ENCODE measurements at places on chromosomes 2 and 18.

- no peak for DNase-seq
These were observed 149.2 kb downstream of the TWIST2 start for GRCh38 chr2:238997137-238997390.

- no peak for DNase-seq
These were observed 62.9 kb downstream of the AFTPH start for GRCh38 chr2:64586883-64587481.

- no peak for DNase-seq
These were observed 28.5 kb downstream of the DAPL1 start for GRCh38 chr2:158823486-158824237.

GRCh38 chr2:128834207-128834879, 515.7 kb upstream of the HS6ST1 start:
- no peak for DNase-seq

DNA sequence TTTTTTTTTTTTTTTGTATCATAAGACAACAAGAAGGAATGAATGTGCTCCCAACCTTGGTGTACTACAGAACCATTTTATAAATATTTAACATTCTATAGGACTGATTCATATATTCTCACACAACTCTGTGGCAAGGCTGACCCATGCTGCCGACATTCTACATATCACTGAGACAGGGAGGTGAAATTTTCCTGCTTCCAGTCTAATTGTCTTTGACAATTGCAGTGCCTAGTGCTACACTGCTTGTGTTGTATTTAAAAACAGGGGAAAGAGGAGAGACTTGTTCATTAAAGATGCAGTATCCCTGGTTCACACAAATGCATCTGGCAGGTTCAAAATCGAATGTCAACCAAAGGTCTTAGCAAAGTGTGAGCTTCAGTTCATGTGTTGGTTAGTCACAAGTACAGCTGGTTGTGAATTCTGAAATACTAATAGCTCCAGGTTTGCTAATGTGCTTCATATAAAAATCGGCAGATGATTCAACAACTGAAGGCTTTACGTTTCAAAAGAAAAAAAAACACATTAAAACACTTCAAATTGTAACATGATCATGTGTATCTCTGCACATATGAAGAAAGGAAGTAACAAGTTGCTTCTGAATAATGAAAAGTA, 130.8 kb downstream of the FIGN start:
- no peak for DNase-seq

DNA sequence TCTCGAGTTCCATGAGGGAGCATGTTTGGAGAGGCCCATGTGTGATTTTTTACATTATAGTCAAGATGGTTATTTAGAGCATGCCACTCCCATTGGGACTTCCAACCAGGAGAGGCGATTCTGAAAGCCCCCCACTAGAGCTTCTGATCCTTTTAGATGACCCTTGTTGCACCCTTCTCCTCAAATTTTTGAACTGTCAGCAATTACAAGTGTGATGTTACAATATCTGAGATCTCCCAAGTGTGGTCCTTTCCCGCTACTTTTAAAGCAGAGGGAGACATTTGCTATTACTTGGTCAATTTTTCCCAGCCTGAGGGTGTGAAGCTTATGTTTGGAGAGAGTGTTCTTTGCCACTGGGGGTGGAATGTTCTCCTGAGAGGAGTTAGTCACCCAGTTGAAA, 16.7 kb upstream of the PTH2R start:
- no peak for DNase-seq

DNA sequence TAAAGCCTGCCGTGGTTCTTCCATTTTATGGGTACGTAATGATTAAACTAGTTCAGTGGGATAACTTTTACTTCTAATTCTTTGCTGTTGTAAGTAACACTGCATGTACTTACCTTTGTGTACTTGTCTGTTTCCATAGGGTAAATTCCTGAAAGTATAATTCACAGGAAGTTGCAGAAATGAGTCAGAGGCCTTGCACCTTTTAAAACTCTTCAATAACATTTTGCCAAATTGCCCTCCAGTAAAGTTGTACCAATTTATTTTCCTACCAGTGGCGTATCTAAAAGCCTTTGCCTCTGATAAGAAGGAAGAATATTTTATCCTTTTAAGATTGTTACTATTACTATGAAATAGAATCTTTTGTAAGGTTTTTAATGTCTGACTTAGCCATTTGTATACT, 65.1 kb downstream of the CAB39 start:
- no peak for DNase-seq

- DNase-seq = no peak
These were observed 980.1 kb upstream of the POU3F3 start for GRCh38 chr2:103873716-103874351.

DNA sequence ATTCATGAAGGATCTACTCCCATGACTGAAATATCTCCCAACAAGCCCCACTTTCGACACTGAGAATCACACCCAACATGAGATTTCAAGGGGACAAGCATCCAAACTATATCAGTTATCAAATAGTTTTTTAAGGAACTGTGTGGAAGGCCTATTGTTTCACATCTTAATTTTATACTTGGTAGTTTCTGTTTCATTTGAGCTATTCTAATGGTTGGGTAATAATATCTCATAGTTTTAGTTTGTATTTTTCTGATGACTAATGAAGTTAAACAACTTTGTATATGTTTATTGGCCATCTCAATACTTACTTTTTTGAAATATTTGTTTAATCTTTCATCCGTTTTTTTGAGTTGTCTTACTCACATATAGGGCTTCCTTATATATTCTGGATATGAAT, 135.0 kb downstream of the SCG2 start:
- no peak for DNase-seq

DNA sequence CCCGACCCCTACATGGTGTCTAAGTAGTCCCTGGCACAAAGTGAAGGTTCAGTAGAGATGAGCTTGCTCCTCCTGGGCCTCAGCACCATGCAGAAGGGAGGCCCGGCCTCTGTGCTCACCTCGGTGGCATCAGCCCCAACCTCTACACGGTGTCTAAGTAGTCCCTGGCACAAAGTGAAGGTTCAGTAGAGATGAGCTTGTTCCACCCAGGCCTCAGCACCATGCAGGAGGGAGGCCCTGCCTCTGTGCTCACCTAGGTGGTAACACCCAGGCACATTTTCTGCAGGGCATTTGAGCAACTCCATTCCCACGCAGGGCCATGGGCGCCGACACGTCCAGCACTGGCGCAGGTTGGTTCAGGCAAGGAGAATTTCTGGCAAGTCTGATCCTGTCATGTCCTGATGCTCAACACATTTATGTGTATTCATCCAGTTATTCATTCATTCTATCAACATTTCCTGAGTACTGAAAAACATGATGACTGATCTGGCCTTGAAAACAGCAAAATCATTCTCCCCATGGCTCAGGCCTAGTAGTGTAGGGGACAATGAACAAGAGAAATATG, 408.2 kb upstream of the MYT1L start:
- DNase-seq = no peak

GRCh38 chr2:240932001-240932723, 26.0 kb downstream of the CROCC2 start:
- peak; percentile 9 for DNase-seq

DNA sequence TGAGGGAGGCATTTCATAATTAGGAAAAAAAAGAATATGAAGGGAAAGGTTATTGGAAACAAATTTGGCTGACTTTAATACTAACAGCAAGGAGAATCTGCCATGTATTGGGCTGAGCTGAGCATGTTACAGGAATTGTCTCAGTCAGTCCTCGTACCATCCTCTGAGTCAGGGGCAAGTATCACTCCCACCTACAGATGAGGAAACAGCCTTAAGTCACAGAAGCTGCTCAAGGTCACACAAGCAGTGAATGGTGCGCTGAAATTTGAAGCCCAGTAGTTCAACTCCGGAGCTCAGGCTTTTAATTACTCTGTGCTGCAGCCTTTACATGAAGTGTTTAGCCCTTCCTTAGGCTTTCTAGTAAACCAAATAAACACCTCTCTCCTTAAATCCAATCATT, 17.3 kb downstream of the PROKR1 start:
- DNase-seq = no peak

DNA sequence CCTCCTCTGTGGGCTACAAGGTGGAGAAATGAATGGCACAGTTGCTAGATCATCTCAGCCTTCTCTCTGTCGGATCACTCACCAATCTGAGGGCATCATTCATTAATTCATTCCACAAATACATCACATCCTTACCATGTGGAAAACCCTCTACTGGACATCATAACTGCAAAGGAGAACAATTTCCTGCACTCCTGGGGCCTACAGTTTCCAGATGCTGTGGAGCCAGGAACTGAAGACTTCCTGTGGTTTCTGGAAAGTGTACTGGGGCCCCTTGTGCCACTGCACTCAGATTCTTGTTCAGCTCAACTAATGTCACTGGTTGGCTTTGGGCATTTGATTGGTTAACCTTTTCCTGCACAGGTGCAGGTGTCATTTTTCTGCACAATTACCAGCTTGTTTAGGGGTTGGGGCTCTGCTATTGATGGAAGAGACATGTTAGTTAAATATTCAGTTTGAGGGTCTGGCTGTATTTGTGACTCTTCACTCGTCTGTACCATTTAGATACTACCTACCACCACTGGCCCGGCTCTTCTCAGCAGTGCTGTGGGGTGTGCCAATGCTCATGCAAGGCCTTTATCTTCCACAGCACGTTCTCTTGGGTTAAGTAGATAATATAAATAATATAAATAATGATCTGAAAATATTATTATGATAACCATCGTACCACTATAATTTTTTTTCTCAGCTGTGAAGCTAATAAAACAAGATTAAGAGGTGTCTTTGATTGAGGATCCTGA, 427.3 kb downstream of the TSN start:
- no peak for DNase-seq

DNA sequence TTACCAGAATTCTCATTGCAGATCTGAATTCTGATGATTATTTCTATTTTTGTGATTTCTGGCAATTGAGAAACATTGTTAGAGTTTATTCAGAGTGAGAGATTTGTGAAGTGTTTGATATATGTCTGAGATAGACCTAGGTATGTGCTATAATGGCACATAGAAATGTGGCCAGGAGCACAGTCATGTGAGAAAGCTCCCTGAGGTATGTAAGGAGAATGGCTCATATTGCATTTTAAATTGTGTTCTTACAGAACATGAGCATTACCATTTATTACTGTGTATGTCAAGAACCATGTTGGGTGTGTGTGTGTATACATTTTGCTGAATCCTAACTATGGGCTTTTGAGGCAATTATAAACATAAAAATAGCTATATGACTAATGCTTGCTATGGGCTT, 101.2 kb downstream of the RAPGEF4 start:
- DNase-seq = no peak

DNA sequence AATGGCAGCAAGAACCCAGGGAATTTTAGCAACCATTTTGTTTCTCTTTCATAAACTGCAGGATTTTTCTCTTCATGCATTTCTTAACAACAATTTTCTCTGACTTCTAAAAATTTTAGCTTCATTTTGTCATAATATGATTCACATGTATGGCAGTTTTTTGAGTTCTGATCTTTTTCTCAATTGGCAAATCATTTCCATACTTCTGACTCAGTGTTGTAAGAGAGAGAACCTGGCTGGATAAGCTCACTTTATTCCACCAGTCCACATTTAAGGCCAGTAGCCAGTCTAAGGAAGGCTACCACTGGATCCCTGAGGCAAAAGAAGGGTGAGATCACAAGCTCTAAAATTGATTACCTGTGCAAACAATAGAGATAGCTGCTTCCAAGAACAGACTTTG, 42.8 kb upstream of the COL3A1 start:
- no peak for DNase-seq

- no peak for DNase-seq
These were observed 1474.0 kb upstream of the TMEFF2 start for GRCh38 chr2:193668557-193669323.

GRCh38 chr18:53629337-53629736, 595.1 kb downstream of the MBD2 start:
- DNase-seq = no peak

GRCh38 chr2:58515827-58516573, 274.9 kb upstream of the FANCL start:
- DNase-seq = no peak

DNA sequence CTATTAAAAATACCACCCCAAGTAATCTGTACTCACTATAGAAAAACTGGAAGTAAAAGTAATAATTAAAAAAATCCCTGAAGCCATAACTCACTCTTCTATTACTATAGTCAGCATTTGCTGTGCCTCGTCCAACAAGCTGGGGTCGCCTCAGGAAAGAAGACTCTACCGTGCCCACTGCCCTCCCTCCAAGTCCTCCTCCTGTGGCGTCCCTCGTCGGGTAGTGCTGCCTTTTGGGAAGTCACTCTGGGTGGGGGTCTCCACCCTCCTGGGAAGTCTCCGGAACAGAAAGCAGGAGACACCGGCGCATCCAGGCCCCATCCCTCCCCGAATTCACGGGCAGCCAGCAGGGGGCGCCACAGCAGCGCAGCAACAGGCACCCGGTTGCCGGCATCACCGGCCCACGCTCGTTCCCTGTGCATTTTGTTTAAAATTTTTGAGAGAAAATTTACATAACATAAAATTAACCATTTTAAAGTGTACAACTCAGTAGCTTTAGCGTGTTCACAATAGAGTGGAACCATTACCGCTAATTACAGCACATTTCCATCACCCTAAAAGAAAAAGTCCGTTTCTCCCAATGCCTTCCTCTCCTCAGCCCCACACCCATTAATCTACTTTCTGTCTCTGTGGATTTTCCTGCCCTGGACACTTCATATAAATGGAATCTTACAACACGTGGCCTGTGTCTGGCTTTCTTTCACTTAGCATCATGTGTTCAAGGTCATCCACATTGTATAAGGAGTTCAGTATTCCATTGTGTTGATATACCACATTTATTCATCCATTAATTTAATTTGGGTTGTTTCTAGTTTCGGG, 62.2 kb downstream of the ADNP2 start:
- DNase-seq = no peak

GRCh38 chr2:172420216-172420615, 7.2 kb upstream of the ITGA6 start:
- DNase-seq = no peak

DNA sequence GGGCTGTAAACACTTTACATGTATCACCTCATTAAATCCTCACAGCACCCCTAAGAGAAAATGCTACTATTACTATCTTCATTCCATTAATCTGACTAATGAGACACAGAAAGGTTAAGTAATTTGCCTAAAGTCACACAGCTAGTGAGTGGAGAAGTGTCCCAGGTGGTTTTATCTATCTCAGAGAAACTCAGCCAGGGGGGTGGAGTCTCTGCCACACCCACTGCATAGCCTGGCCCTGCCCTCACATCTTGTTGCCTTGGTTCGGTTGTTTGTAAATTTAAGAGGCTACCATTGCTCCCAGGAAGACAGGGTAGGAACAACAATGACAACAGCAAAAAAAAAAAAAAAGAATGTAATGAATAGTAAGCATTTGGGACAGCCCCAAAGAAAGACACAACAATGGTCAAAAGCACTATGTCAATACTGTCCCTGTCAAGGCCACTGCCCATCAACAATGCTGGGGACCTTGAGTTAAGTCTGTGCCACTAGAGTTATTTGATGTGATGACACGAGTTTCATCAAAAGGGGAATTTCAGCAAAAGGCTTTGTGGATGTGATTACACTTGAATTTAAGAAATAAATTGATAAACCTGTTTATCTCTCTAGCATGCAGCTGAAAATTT, 17.5 kb downstream of the CYRIA start:
- DNase-seq = no peak

- no peak for DNase-seq
These were observed 554 bp downstream of the PFN4 start for GRCh38 chr2:24122366-24123194.
